ENCODE measurements at places on chromosomes 2 and 18.

GRCh38 chr2:168152902-168153530 is 94.4 kb downstream of the STK39 start:
- ATAC-seq: no peak

- ATAC-seq: no peak
Measured at GRCh38 chr18:55577812-55578539, 10.0 kb downstream of the TCF4 start.

DNA sequence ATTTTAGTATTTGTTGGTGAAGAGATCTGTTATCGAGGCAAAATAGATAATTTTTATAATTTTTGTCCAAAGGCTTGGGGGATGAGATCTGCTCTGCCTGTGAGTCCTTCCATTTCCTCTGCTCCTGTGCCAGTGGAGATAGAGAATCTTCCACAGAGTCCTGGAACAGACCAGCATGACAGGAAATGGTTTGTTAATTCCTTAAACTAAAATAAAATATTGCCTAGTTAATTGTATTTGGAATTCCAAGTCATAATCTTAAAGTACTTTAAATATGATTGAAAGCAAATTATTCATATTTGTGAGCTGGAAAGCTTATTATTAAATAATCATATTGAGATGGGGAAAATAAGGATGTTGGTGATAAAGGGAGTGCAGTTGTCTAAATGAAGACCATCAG is 87.8 kb downstream of the EPB41L5 start:
- ATAC-seq: peak; percentile 86

DNA sequence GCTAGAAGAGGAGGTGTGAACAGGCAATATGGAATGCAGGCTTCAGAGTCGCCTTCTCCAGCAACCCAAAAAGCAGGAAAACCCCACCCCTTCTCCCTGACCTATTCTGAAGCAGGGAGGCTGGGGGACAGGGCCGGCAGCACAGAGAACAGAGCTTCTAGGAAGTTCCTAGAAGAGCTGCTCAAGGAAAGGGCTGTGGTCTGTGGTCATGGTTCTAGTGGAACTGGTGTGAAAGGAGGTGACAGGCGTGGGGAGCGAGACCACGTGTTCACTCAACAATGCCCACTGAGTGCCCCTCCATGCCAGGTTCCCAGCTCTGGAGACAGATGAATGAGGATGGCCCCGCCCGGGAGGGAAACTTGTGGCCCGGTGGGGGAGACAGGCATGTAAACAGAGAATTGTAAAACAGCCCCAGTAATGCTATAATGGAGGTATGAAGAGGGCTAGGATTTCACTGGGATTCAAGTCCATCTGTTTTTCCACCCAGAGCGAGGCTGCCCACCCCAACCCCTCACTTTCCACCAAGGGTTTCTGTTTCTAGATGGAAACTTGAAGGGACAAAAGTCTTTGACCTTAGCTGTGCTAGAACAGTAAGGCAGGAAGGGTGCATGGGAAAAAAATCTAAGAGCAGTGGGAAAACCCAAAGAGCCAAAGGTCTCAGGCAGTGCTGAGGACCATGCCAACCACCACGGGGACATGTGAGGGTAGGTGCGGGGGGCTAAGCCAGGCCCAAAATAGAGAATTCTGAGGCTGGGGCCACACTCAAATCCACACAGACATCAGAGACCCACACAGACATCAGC is 71.8 kb downstream of the TNS1 start:
- no peak for ATAC-seq

DNA sequence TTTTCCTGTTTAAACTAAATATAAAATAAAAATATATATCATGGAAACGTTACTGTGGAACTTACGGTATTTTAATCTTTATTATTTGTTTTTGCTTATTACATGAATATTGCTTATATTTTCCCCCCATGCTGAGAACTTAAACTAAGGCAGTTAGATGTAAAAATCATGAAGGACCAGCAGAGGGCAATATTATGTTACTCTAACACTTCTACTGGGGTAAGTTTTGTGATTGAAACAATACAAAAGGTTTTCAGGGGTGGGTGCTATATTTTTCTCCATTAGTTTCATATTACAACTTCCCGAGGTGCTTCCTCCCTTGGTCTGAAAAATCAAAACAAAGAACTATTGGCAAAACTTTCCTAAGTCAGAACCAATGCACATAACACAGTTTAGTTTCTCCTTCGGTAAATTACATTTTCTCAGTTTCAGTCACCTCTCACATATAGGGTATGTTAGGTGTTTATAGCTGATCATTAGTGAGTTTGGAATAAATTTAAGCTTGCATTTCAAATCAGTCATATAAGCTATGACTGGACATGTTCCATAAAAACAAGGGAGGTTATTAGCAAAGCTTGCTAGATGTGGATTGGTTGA is 54.8 kb downstream of the ZNF407 start:
- peak; percentile 77 for ATAC-seq

- ATAC-seq: peak; percentile 96
Measured at GRCh38 chr2:98601532-98602132, 6.7 kb downstream of the COA5 start.

DNA sequence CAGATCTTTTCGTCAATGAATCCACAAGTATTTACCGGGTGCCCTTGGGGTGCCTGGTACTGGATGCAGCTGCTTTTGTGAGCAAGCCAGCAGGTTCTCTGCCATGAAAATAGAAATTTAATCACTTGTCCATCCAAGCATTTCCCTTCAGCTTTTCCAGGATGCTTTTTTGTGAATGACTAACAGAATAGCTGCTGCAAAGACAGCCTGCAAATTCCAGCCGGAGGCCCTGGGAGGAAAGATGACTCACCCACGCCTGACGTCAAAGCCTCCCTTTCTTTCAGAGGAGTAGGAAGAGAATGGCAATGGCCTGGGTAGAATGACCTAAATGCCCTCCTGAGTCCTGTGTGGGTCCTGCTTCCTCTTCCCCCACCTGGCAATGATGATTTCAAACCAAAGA is 111.9 kb downstream of the AP1S3 start:
- ATAC-seq: peak; percentile 97

GRCh38 chr18:60146220-60146960 is 226.2 kb downstream of the MC4R start:
- ATAC-seq: no peak

DNA sequence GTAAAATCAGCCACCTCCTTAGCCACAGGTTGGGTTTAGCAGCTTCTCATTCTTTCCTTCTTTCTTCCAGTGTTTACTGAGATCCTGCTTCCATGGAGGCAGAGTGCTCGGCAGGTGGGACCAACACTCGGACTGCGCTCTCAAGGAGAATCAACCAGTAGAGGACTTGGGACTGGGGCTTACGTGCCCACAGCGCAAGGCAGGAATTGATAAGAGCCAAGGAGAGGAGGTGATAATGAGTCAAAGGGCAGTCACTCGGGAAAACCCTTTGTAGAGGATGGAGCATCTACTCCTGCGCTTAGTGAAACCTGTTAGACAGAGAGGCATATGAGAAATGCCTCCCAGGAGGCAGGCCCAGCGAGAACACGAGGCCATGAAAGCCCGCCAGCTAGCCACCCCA is 2.9 kb upstream of the MRO start:
- no peak for ATAC-seq

- peak; percentile 47 for ATAC-seq
Measured at GRCh38 chr2:209973328-209973727, 29.1 kb upstream of the RPE start.
